ENCODE measurements at places on chromosomes 7 and 10.

DNA sequence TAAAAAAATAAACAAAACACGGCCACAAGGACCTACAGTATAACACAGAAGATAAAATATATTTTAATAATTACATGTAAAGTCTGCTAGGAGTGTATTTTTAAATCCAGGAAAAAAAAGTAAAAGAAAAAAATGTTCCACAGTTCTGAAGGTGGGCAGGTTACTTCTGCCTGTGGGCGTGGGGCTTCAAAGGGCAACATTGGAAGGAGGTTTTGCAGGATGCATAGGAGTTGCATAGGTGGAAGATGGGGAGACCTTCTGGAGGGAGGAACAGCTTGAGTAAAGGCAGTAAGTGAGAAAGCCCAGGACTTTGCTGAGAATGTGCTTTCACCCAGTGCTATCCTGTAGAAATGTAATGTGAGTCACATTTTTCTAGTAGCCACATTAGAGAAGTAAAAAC lies 37.5 kb upstream of the PLXNA4 start:
- no peak for DNase-seq

- DNase-seq = no peak
Observed at GRCh38 chr7:126803060-126803665, 449.6 kb downstream of the GRM8 start.

DNA sequence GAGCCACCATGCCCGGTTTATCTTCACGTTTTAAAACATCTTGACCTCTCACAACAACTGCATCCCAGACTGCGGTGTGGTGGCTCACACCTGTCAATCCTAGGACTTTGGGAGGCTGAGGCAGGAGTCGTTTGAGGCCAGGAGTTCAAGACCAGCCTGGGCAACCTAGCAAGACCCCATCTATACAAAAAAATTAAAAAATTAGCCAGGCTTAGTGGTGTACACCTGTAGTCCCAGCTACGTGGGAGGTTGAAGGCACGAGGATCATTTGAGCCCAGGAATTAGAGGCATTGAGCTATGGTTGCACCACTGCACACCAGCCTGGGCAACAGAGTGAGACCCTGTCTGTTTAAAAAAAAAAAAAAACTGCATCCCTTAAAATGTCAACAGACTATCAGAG lies 20.2 kb downstream of the TNRC18 start:
- no peak for DNase-seq

DNA sequence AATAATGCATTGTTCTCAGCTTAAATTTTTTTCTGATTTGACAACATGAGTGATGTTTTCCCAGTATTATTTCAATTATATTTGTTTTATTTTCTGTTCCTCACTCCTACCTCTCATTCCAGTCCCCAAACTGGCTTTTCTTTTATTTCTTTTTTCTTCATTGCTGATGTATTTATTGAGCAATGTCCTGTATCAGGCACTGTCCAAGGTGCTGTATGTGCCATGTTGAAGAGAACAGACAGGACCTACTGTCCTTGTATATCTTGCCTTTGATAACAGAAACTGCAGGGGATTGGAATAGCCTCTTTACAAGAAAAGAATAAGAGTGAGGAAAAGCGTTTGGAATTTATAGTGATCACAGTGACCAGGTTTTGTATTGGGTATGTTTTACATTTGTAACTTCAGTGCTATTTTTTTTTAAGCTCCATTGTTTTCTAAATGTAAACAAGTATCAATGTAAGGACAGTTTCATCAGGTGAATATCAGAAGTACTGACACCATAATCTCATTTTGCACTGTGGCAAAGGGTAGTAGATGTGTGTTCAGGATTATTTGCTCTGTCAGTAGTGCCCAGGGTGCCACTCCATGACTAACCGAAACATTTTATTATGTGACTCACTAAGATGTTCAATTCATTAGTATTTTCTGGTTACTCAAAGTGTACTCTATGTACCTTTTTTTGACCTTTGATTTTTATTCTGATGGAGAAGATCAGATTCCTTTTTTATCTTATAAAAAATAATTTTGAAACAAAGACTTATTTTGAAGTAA lies 15.6 kb upstream of the CLDN12 start:
- no peak for DNase-seq

DNA sequence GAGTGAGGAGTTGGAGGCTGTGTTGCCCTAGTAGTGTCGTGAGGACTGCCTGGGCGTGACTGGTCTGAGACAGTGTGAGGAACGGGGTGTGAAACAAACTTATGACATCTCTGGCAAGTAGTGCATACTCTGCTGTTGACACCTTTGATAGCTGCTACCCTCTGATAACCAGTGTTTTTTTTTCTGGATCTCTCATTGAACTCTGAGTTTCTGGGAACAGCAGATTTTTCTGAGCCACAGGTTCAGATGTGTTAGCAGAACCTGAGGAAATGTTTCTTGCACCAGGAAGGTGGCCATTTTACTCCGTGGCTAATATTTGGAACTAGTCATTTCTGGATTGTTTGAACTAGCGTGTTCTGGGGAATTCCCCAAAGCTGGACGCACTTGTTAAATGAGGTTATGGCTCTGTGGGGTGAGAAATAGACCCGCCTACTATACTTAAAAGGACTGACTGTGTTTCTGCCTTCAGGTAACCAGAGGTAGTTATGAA lies 52.9 kb downstream of the AUTS2 start:
- DNase-seq = no peak

- DNase-seq = no peak
Observed at GRCh38 chr7:26512737-26513136, 221.1 kb downstream of the SNX10 start.

DNA sequence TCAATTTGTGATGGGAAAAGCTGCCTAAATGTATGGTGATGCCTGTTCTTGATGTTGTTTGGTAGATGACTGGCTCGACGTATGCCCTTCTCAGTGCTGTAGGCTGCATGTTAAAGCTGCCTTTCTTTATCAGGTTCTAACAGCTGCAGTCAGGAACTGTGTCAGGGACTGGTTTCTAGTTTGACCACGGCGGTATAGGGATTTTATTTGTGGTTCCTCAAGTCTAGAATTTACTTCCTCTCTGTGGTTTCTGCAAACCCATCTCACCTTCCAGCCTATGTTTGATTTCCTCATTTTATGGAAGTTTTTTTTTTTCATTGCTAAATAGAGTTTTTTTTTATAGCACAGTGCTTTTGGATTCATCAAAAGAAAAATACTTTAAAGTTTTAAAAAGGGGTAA lies 26.5 kb downstream of the LMTK2 start:
- no peak for DNase-seq

GRCh38 chr10:43224321-43224720 lies 42.5 kb downstream of the RASGEF1A start:
- DNase-seq = no peak

GRCh38 chr10:2784766-2785165 lies 282.6 kb upstream of the PFKP start:
- DNase-seq = no peak

DNA sequence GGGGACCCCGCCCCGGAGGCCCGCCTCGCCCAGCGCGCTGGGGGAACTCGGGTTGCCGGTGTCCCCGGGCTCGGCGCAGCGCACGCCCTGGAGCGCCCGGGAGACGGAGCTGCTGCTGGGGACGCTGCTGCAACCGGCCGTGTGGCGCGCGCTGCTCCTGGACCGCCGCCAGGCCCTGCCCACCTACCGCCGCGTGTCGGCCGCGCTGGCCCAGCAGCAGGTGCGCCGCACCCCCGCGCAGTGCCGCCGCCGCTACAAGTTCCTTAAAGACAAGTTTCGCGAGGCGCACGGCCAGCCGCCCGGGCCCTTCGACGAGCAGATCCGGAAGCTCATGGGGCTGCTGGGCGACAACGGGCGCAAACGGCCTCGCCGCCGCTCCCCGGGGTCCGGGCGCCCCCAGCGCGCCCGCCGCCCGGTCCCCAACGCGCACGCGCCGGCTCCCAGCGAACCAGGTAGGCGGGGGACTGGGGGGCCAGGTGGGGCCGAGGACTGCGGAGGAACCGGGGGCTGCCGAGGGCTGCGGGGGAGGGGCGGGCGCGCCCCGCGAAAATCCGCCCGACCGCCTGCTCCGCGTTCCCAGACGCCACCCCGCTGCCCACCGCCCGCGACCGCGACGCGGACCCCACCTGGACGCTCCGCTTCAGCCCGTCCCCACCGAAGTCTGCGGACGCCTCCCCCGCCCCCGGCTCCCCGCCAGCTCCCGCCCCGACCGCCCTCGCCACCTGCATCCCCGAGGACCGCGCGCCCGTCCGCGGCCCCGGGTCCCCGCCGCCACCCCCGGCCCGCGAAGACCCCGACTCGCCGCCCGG lies 574 bp downstream of the UTF1 start:
- DNase-seq = no peak

- DNase-seq = no peak
Observed at GRCh38 chr7:31192986-31193385, 140.9 kb downstream of the ADCYAP1R1 start.

GRCh38 chr10:5546891-5547680 lies 22.3 kb downstream of the CALML3 start:
- no peak for DNase-seq

- no peak for DNase-seq
Observed at GRCh38 chr10:99888622-99889021, 106.2 kb downstream of the ABCC2 start.
